ENCODE measurements at places on chromosomes 4 and X. TPM values are rescaled to one million over a fixed set of nuclear protein-coding genes. Genes with fewer than 3 reads are reported as not detected.

The GIMD1 gene
- not detected for polyA plus RNA-seq

The SOX3 gene
- polyA plus RNA-seq, result not detected

The RRH gene
- 0.36 TPM for polyA plus RNA-seq

The GPM6B gene
- 40.7 TPM for polyA plus RNA-seq

The SEPSECS gene
- polyA plus RNA-seq, result 6.2 TPM

Measured in muscle of leg (tissue), 16 donors.